ENCODE measurements at places on chromosomes 1 and 21. TPM values are rescaled to one million over a fixed set of nuclear protein-coding genes. Genes with fewer than 3 reads are reported as not detected.

NTMT2 gene
- 0.25 TPM for polyA plus RNA-seq

P3R3URF gene
- polyA plus RNA-seq = not detected

DNA sequence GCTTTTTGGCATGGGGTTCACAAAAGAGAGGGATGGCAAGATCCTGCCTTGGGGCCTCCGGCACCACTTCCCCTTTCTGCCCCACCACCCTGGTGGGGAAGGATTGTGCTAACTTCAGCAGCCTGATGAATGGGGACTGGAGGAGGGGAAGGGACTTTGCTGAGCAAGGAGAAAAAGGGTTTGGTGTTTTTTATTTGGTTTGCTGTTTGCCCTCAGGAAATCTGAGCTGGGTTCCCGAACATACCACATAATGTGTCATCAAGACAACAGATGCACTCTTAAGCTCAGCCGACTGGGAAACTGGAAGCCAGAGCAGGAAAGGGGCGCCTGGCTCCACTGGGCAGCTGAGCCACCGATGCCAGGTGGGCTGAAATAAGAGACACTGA lies 19.8 kb downstream of the OLFML2B start:
- no peak for DNase-seq

GRCh38 chr1:1309251-1310108 lies 1.1 kb downstream of the PUSL1 start:
- no peak for DNase-seq

GRCh38 chr1:114026797-114027196 lies 47.5 kb downstream of the OLFML3 start:
- no peak for DNase-seq

- DNase-seq = no peak
These were observed 6.7 kb downstream of the FCRL1 start for GRCh38 chr1:157813269-157813668.

DNA sequence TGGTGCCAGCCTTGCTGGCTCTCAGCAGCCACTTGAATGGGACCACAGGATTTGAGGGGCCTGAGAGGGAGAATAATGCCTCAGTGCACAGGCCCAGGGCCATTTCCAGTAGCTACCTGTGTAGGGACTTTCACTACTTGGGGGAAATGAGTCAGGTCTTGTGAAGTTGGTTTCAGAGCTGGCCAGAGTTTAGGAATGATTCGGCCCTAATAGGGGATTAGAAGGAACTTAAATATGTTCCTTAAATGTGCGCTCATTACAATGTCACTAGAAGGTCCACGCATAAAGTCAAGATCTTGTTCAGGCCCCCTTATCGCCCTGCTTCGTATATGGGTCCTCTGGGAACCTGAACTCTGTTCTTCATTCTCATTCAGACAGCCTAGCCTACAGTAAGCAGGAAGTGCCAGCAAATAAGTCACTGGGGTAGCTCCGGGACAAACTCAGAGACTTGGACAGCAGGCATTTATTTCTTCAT lies 5.6 kb upstream of the AKR1A1 start:
- no peak for DNase-seq

- DNase-seq = no peak
These were observed 2.7 kb upstream of the COL6A2 start for GRCh38 chr21:46095083-46095719.

GRCh38 chr1:23263380-23263887 lies 46.1 kb upstream of the HTR1D start:
- peak; percentile 9 for DNase-seq

GRCh38 chr1:108886292-108886691 lies 9.5 kb downstream of the GPSM2 start:
- no peak for DNase-seq

GRCh38 chr1:15343099-15343498 lies 66.6 kb upstream of the EFHD2 start:
- no peak for DNase-seq

DNA sequence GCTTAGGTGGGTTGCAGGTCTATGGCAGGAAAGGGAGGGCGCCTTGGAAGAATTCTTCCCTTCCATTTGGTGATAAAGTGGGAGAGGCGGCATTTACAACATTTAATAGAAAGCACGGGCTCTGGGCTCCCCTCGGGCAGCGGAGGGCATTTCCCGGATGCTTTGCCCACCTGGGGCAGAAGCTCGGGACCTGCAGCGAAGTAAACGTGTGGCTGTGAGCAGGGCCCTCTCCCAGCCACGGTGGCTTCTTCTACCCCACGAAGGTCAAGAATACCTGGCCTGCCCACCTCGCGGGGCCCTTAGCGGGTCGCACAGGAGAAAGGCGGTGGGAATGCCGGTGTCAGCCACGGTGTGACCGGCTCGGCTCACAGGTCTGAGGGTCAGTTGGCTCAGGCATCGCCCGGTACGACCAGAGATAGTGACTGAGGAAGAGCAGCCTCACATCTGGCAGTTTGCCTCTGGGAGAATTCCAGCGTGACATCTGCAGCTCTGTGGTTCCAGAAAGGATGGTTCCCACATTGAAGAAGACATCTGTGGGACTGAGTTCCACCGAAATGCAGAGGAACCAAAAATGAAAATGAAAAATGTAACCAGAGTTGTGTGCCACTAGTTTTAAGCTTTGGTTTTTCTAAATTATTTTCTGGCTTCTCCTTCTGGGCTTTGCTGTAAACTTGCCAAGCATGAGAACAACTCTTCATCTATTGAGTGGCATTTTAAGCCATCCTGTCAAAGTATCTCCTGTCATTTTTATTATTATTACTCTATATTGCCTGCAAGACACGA lies 720 bp upstream of the F3 start:
- DNase-seq = no peak

GRCh38 chr1:212413902-212414327 lies 771 bp downstream of the PACC1 start:
- peak; percentile 36 for DNase-seq

DNA sequence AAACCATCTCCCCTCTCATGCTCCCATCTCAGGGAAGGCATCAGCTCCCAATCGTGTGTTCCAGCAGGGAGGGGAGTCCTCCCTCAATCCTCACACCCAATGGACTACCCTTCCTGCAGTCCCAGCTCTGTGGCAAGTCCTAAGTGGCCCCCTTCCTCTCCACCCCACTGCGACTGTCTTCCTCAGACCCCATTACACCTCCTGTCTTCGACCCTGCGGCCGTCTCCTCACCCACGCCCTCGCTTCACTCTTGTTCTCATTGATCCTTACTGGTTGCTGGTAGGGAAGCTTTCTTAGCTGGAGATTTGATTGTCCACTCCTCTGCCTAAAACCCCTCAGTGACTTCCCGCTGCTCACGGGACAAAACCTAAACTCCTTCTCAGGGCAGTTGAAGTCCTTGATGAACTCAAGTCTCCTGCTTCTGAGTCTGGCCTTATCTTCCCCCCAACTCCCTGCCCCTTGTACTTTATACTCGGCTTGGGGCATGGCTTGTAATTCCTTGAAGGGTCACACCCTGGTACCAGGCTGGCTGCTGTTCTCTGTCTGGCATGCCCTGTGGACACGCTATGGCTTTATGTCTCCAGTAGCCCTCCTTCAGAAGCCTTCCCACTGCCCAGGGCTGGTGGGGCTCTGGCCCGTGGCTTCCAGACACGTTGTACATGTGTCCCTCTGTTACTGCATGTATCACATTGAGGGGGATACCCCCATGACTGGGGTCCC lies 2.3 kb upstream of the EPS8L3 start:
- no peak for DNase-seq
